HepG2 (cell line): ENCODE measurements at places on chromosomes 2 and 18.
A peak's percentile ranks its signal among the peaks of the same experiment; 100 is the strongest.

- DNase-seq = peak; percentile 83
Observed at GRCh38 chr2:158095912-158096311, 5.8 kb upstream of the UPP2 start.

GRCh38 chr2:209830722-209831465 is 59.3 kb downstream of the UNC80 start:
- no peak for DNase-seq

- DNase-seq = no peak
Observed at GRCh38 chr2:198285216-198285615, 480.8 kb downstream of the PLCL1 start.

DNA sequence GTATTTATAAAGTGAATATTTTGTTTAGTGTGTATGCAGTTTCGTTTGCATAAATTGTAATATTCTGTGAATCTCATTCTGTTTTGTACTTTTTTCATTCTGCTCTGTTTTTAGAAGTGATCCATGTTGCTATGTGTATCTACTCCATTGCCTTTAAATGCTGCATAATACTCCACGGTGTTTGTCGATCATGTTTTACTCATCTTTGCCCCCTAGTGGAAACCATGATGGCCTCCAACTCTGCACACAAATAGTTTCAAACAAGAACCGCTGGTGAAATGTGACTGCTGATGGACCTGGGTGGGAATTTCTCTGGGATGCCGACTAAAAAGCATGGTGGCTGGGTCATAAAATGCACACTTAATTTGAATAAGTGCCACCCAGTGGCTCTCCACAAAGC is 32.0 kb upstream of the SKOR2 start:
- DNase-seq = peak; percentile 39

- DNase-seq = no peak
Observed at GRCh38 chr2:144650907-144651306, 131.0 kb upstream of the ZEB2 start.

DNA sequence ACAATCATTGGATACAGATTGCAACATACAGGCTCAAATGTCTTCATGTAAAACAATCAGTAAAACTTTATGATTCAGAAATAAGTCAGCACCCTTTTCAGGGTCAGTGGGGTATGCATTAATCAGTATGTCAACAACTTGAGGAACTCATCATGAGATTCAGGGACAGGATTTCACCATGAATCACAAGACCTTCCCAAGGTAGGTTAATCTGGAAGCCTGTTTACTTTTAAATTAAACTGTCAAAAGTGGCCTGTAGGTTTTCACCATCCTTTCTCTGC is 104.8 kb downstream of the SP100 start:
- DNase-seq = no peak

DNA sequence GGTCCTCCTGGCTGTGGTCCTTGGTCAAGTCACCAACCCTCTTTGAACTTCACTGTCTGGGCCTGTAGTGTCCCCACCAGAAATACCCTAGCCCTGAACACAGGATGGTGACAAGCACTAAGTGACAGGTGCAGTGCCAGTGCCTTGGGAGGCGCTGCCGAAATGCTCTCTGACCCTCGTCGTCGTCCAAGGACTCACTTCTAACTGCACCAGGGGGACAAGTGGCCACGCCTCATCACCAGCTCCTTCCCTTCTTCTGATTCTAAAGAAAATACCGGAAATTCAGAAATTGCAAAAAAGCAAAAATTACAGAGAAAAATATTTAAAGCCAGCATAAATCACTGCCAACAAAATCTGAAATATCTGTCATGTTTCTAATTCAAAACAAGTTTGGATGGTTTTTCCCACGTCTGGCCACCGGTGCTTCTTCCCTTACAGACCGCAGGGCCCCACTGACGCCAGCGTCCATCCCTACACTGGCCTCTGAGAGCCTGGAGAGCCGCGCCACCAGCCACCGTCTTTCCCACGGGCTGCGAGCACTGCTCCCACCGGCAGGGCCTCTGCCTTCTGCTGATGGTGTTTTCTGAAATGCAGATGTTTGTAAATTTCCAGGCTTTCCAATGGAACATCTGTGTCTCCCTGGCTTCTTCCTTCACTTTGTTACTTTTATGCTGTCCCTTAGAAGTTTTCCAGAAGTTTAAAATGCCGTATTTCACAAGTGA is 37.4 kb upstream of the GPC1 start:
- DNase-seq = no peak

- peak; percentile 57 for DNase-seq
Observed at GRCh38 chr18:10851824-10852319, 297.5 kb downstream of the PIEZO2 start.

DNA sequence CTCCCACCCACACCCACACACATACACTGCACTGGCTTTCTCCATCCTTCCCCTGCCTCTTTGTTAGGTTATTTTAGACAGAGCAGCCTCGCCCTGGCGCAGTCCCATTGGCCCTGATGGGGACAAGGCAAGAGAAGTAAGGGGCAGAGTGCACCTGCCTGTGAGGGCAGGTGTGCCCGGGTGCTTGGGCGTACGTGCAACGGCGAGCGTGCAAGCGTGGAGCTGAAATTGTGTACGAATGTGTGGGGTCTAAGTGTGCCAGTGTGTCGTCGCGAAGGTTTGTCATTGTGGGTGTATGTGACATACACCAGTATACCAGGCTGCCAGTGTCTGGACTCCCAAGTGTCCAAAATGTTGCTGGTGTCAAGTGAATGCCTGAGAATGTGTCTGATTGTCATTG is 544 bp downstream of the LRATD1 start:
- no peak for DNase-seq
